GM04503 (cell line): ENCODE measurements at places on chromosomes 1 and 21.

DNA sequence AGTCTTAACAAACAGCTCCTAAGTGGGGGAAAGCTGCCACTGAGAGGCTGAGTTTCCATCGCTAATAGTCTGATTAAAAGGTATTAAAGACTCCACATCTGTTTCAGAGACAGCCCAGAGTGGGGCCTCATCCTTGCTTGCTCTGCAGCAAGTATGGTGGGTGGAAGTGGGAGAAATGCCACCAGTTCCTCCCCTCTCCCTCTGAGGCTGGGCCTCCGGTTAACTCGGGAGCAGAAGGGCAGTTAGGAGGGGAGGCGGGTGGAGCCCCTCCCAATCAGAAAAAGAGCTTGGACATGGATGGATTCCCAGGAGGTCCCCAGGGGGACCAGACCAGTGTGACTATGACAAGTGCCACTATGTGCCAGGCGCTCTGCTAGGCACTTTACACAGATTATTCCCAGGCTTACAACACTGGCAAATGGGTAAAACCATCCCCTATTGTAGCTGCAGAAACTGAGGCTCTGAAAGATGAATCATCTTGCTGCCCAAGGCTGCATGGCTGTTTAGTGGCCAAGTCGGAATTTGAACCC lies 11.4 kb upstream of the ASCL5 start:
- no peak for DNase-seq

GRCh38 chr1:16181887-16182719 lies 26.2 kb upstream of the EPHA2 start:
- peak; percentile 78 for DNase-seq

GRCh38 chr1:37825506-37825905 lies 17.5 kb upstream of the YRDC start:
- DNase-seq: no peak

- DNase-seq: no peak
These were observed 93.0 kb upstream of the TENT5C start for GRCh38 chr1:117512728-117513321.

DNA sequence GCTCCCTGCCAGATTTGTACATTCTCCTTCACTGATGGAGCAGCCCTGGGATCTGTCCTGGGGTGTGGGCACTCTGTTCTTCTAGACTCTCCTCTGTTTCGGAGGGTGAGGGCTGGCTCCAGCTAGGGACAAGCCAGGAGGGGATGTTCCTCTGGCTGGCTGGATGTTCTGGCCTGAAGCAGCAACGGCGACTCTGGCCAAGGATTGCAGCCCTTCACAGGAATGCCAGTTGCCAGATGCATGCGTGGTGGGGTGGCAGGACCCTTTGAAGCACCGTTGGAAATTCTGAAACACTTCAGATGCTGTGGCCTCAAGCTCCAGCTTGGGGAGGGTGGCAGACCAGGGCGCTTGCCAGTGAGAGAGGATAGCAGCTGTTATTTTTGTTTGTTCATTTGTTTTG lies 210.9 kb downstream of the TRABD2B start:
- DNase-seq: no peak
